Stimulated activated CD4-positive, alpha-beta T cell treated with anti-CD3 and anti-CD28 coated beads, Interleukin-12 subunit alpha, Interleukin-12 subunit beta, amount 100 ng/mL, for 48 hours (primary cell): ENCODE measurements at places on chromosomes 3 and 15.

DNA sequence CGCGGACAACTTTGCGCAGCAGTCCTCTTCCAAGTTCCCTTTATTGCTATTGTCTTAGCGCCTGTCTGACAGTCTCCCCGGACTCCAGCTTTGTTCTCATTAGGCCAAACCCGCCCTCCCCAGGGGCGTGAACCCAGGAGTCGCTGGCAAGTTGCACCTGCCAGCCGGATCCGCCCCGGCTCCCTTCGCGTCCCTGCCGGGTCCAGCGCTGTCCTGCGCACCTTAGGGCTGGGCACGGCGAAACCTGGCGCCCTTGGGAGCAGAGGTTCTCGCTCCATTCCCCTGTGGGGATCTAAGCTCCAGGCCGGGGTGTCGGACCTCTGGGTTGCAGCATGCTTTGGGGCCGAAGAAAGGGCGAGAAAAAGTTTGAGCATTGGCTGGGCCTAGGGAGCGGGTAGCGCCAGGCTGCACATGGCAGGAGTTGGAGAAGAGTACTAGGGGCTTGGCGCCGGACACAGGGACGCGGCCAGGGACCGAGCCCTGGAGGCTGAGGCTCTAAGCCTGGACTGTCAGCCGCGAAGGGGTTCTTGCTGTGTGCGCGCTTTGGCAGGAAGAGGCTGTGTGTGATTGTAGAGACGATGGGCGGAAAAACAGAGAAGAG, 335.1 kb upstream of the THRB start:
- DNase-seq = no peak

- peak; percentile 37 for DNase-seq
These were observed 20.6 kb downstream of the SMAD3 start for GRCh38 chr15:67085818-67086636.

DNA sequence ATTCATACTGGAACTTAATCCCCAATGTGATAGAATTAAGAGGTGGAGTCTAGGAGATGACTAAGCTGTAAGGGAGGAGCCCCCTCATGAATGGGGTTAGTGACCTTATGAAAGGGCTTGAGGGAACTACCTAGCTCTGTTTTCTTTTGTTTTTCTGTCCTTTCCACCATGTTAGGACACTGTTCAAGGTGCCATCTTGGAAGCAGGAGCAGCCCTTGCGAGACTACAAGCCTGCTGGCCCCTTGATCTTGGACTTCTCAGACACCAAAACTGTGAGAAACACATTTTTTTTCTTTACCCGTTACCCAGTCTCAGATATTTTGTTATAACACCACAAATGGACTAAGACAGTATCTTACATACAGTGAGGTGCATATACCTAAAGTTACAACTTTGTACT, 26.5 kb downstream of the GOLGA6A start:
- no peak for DNase-seq

DNA sequence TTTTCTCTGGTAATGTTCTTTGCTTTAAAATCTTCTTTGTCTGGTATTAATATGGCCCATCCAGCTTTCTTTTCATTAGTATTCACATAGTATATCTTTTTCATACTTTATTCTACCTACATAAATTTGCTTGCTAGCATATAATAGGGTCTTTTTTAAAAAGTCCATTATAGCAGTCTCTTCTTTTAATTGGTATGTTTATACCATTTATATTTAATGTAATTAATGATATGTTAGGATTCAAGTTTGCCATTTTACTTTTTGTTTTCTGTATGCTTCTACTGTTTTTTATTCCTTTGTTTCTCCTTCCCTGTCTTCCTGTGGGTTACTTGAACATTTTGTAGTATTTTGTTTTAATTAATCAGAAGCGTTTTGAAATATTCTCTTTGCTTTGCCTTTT, 89.0 kb downstream of the CHCHD6 start:
- no peak for DNase-seq

- no peak for DNase-seq
These were observed 185.2 kb downstream of the SHOX2 start for GRCh38 chr3:157920822-157921700.

DNA sequence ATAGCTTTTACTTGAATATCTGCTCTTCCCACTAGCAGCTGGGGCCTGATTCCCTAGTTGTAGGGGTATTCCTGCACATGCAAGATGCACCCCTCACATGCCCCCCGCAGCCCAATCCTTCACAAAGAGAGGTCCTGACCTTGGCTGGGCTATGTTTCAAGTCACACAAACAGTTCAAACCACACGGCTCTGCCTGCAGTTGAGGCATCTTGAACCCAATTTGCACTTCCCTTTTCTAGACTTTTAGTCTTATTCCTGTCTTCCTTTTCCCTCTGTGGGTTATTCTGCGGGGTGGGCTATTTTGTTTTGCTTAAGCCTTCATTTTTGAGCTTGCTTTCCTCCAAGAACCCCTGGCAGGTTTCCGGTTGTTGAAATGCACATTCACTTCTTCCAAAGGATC, 13.3 kb upstream of the CCR1 start:
- no peak for DNase-seq

DNA sequence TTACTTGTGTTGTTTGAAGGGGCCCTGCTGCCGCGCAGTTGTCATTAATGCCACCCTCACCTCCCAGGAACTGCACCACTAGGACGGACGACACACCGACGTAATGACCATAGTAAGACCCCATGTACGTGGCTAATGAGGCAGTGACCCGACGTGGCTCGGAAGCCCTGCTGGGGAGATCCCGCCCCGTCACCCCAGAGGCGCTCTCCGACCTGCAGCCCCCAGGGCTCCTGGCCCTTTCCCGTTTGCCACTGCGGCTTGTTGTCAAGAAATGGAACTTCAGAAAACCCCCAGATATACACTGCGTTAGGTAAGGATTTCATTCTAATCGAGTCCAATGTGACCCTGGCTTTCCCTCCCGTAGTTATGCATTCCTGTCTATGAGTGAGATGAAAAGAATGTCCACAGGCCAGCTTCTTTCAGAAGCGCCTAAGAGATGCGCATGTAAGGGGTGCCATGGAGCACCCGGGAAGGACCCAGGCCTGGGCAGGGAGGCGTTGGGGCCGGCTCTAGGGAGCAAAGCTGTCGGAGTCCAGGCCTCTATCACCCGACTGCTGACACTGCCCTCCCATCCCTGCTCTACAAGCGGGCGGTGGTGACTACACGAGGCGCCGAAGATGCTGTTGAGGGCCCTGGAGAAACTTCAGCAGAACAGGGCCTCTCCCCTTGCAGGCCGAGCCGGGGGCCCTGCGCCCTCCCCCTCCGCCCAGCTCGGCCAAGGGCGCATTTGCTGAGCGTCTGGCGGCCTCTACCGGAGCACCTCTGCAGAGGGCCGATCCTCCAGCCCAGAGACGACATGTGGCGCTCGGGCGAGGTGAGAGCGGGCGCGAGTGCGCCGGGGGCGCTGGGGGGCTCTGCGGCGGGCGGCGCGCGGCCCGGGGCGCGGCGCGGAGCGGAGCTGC, at the start of gene GABRA5:
GABRA5 (plus strand) TSS at position 765 of the 902 bp plus-strand sequence. CDS start 2,187 bp downstream, outside the sequence.
- no peak for DNase-seq
